ENCODE measurements at places on chromosomes 2 and 18. TPM values are rescaled to one million over a fixed set of nuclear protein-coding genes. Genes with fewer than 3 reads are reported as not detected.

FSIP2 gene
- not detected for total RNA-seq

GRB14 gene
- 1.1 TPM for total RNA-seq

CLEC4F gene
- total RNA-seq: not detected

XDH gene
- not detected for total RNA-seq

PIEZO2 gene
- 25.8 TPM for total RNA-seq

B3GNT2 gene
- 18.3 TPM for total RNA-seq

POTEJ gene
- not detected for total RNA-seq

CTLA4 gene
- total RNA-seq: not detected

MAB21L4 gene
- not detected for total RNA-seq

POTEI gene
- not detected for total RNA-seq

ACTG2 gene
- not detected for total RNA-seq

AP1S3 gene
- 2.0 TPM for total RNA-seq

RNF125 gene
- 0.16 TPM for total RNA-seq

EIF2B4 gene
- 31.3 TPM for total RNA-seq

ADGRF3 gene
- not detected for total RNA-seq

DTNA gene
- 2.4 TPM for total RNA-seq

FAM98A gene
- total RNA-seq: 36.6 TPM

LIPG gene
- total RNA-seq: 32.9 TPM

MSH2 gene
- total RNA-seq: 9.6 TPM

C2orf66 gene
- not detected for total RNA-seq

ALK gene
- total RNA-seq: not detected

CHST9 gene
- total RNA-seq: not detected

TMEM200C gene
- total RNA-seq: not detected

SOX11 gene
- not detected for total RNA-seq

CRYBA2 gene
- total RNA-seq: not detected

HNMT gene
- total RNA-seq: 19.8 TPM

TYMS gene
- total RNA-seq: 13.7 TPM

SPP2 gene
- total RNA-seq: not detected

LPIN2 gene
- 21.7 TPM for total RNA-seq

C2orf15 gene
- total RNA-seq: not detected

GAD1 gene
- not detected for total RNA-seq

GPBAR1 gene
- total RNA-seq: not detected

TEKT4 gene
- not detected for total RNA-seq

SLC30A3 gene
- not detected for total RNA-seq

MIB1 gene
- total RNA-seq: 28.5 TPM

NEUROD1 gene
- not detected for total RNA-seq

IGFBP5 gene
- total RNA-seq: 15.9 TPM

RAX gene
- not detected for total RNA-seq

SERPINB4 gene
- not detected for total RNA-seq

COPS9 gene
- 180 TPM for total RNA-seq

WNT6 gene
- not detected for total RNA-seq
